ENCODE measurements at places on chromosomes 6 and 20.

DNA sequence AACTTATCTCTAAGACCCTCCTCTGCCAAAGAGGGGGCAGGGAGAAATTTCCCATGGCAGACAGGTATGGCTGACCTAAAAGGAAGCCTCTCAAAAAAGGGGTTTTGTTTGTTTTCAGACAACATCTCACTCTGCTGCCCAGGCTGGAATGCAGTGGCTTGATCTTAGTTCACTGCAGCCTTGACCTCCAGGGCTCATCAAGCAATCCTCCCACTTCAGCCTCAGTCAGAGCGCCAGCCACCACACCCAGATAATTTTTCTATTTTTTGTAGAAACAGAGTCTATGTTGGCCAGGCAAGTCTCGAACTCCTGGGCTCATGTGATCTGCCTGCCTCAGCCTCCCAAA is 3.8 kb downstream of the EZR start:
- no peak for DNase-seq

DNA sequence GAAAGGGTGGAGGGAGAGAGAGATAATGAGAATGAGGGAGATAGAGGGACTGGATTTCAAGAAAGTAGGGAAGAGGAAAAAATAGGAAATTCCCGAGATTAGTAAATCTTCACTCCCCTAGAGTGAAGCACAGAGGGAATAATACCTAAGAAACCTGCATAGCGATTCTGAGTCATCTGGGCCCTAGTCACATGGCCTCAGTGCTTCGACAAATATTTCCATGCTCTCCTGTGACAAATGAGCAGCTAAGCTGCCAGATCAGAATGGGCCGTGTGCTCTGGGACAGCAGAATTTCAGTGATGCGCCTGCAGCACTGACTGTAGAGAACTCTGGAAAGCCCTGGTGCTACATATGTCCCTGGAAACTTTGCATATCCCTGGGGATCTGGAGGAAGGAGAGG is 48.6 kb upstream of the GRIK2 start:
- no peak for DNase-seq

- DNase-seq: no peak
Measured at GRCh38 chr20:32632461-32633354, 41.0 kb downstream of the C20orf203 start.

DNA sequence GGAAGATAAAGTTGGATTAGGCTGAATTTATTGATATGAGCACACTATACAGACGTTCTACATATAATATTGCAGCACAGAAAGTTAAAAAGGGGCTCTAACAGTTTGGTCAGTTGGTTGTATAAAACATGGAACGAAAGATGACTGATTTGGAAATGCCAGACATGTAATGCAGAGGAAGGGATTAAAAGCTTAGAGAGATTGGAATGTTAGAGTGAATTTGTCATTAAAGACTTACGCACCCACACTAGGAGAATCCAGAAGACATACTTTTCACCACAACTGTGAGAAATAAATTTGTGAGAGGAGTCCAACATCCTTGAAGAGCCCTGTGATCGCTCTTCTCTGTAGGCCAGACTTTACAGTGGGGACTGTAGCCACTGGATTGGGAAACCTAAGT is 134.7 kb downstream of the GPR63 start:
- no peak for DNase-seq

GRCh38 chr20:46605978-46606816 is 45.1 kb downstream of the SLC13A3 start:
- DNase-seq: no peak

DNA sequence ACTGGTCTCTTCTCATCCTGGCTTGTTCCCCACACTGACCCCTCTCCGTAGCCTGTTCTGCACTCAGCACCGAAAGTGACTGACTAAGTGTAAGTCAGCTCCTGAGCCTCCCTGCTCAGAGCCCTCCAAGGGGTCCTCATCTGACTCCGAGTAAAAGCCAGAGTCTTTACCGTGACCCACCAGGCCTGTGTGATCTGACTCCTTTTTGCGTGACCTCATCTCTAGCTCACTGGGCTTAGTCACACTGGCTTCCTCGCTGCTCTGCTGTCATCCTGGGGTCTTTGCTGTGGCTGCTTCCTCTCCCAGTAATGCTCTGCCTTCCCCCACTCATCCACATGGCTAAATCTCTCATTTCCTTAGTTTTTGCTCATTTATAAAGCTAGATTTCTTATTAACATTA is 116.6 kb downstream of the PLCB4 start:
- DNase-seq: peak; percentile 23

- no peak for DNase-seq
Measured at GRCh38 chr20:41782730-41783406, 164.7 kb upstream of the CHD6 start.

GRCh38 chr6:3046295-3046694 is 22.0 kb upstream of the RIPK1 start:
- DNase-seq: no peak

GRCh38 chr6:34025112-34025807 is 120.6 kb downstream of the GRM4 start:
- DNase-seq: no peak

DNA sequence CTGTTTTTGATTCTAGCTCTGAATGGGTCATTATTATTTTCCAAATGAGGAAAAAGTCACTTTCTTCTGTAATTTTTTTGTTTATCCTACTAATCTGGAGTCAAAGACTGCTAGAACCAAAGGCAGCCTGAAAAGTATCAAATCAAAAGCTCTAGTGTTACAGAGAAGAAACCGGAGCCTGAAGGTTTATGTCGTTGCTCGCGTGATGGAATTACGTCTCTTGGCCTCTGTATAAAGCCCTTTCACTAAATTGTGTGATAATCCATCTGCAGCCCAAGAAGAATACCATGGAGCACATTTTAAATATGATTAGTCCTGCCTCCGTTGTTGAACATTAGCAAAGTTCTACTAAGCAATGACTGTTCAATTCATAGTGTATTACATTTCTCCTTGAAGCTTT is 738.6 kb downstream of the C6orf118 start:
- no peak for DNase-seq

DNA sequence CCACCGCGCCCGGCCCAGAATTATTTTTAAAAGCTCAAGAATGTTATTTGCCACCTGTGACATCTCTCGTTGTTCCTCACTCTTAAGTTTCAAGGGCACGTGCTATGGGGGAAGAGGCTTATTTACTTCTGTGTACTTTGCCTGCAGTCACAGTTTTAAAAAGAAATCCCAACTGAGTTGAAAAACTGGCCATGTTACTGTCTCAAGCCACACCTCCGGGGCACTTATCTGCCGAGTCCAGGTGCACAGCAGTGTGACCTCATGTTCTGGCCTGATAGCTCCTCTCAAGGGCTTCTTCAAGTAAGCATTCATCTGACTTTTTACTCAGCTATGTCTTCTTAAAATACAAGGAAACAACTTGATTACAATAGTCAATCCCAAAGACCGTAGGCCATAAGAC is 34.5 kb downstream of the SHLD1 start:
- DNase-seq: no peak

GRCh38 chr6:144879436-144879835 is 594.3 kb downstream of the UTRN start:
- DNase-seq: no peak

GRCh38 chr6:111357705-111358104 is 125.3 kb downstream of the REV3L start:
- no peak for DNase-seq

- DNase-seq: no peak
Measured at GRCh38 chr6:134663800-134664535, 285.9 kb downstream of the ALDH8A1 start.

DNA sequence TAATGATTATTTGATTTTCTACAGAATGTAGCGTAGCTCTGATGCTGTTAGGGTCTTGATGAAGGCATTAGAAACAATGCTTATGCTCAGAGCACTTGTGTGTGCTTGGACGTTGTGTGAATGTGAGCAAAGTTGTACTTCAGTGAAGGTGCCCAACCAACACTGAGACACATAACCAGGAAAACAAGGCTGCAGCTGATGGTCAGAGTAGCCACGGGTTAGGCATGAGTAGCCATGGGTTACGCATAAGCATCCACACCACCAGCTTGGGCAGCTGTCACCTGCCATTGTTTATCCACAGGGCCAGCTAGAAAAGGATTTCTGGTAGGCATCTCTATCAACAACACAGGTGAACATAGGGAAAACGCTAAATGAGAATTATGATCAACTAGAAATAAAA is 326.6 kb downstream of the NRN1 start:
- no peak for DNase-seq

DNA sequence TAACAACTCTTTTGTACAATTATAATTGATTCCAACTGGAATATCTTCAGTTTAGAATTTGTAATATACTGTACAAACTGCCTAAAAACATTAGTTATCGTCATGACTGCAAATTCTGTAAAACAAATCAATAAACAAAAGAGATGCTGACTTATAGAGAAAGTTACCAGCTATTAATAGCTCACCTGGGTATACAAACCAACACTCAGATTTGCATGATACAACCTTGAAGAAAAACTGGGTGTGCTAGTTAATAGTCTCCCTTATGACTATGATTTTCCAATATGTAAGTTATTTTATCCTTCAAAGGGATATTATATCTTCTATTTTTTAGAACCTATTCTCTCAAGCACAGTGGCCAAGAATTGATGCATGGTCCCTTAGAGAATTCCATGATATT is 698.5 kb downstream of the FRK start:
- DNase-seq: no peak

DNA sequence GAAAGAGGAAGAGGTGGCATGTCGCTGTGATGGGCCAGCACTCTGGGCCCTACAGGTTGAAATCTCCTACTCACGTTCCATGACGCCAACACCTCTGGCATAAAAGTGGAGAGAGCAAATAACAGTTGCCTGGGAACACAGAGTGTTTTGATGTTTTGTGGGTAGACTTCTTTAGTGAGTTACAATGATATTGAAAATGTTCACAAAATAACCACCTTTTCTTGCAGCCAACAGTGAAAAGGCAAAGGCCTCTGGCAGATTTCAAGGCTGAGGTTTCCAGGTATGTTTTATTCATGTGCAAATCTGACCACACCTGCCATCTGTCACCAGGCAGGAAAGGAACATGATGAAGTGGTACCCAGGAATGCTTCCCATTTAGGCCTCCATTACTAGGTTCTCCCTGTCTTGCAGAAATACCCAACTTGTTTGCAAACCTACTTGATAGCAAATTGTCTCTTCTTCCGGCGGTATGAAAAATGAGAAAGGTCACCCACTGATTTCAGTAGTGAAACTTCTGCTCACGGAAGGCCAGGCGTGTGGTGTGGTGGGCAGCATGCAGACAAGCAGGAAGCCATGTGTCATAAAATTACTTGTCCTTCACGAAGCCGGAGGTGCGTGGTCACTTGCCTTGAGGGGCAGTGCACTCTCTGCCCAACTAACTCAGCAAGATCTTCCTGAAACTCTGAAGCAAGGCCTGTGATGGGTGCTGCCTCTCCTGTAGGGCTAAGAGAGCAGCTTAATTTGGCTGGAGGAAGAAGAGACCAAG is 299.1 kb upstream of the PRDM1 start:
- no peak for DNase-seq

GRCh38 chr6:40369891-40370290 is 217.3 kb downstream of the LRFN2 start:
- DNase-seq: no peak

DNA sequence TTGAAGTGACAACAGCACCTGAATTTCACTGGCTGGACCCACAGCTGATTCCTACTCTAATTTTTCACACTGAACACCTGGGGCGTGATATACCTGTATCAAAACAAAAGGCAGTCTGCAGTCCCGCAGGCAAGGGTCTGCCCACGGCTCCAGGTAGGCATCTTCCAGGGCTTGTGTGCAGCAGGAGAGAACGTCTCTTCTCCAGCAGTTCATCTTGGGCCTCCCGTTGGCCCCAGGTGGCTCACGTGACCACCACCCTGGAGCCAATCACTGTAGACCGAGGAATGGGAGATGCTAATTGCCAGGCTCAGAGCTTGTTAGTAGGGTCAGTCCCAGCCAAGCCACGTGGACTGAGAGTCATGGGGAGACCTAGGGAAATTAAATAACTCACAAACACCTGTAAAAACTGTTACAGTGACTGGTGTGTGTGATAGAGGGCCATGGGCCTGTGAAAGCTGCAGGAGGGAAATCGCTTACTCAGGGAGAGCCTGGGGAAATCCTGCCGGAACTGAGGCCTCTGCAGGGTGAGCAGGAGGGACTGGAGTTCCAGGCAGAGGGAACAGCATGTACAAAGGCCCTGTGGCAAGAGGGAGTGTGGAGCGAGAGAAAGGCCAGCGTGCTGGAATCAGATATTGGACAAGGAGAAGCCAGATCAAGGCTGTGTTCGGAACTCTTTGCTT is 83.4 kb downstream of the EYA2 start:
- no peak for DNase-seq

DNA sequence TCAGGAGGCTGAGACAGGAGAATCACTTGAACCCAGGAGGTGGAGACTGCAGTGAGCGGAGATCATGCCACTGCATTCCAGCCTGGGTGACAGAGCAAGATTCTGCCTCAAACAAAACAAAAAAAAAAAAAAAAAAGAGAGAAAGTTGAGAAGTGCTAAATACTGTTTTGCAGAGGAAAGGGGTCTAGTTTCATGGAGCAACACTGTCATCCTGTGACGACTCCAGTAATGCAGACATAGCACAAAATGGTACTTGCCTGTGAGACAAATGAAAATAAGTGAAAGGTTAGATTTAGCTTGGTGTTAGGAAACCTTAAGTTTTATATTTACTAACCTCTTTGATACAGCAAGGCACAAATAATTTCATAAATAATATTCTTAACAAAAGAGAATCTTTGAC is 29.7 kb downstream of the CEP162 start:
- no peak for DNase-seq

DNA sequence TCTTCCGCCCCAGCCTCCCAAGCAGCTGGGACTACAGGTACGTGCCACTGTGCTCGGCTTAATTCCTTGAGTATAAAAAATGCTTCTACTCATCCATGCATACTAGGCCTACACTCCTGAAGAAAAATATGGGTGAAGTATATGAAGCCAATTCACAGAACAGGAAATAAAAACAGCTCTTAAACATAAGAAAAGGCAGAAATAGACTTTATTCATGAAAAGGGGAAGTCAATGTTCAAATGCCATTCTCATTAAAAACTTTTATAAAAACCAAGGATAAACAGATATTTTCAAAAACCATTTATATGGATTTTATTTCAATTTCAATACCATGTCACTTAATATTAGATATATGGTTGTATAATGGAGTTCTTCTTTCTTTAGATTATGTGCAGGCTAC is 18.3 kb downstream of the SERPINB9 start:
- DNase-seq: no peak

- peak; percentile 0 for DNase-seq
Measured at GRCh38 chr6:165439928-165440554, 130.6 kb upstream of the C6orf118 start.

- DNase-seq: no peak
Measured at GRCh38 chr20:36017048-36017951, 48.9 kb downstream of the CNBD2 start.

DNA sequence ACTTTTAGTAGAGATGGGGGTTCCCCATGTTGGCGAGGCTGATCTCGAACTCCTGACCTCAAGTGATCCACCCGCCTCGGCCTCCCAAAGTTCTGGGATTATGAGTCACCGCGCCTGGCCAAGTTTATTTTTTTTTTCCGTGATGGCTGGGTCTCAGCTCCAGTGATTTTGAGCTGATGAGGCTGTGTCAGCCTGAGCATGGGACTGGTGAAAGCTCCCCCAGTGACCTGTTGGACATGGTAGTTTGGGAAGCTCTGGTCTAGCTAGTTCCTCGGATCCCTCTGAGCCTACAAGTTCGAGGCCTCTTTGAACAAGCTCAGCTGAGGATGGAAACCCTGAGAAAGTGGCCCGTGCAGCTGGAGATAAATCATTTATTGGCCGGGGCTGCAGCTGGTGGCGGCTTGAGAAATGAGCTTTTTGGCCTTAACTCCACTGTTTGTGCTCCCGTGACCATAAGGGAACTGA is 126.8 kb downstream of the SNX5 start:
- no peak for DNase-seq

Data from NCI-H2081 (cell line).